Stimulated activated CD8-positive, alpha-beta memory T cell treated with anti-CD3 and anti-CD28 coated beads, Interleukin-2, amount 100 ng/mL, for 1 hour (primary cell): ENCODE measurements at places on chromosomes 5 and 9.

- DNase-seq, result no peak
These were observed 33.5 kb downstream of the TLX3 start for GRCh38 chr5:171342362-171343111.

GRCh38 chr9:88085476-88085875 is 52.8 kb downstream of the SPATA31C2 start:
- DNase-seq, result no peak

GRCh38 chr9:132324425-132324824 is 30.4 kb downstream of the SETX start:
- no peak for DNase-seq

GRCh38 chr9:107708791-107709190 is 219.2 kb upstream of the KLF4 start:
- DNase-seq, result no peak

DNA sequence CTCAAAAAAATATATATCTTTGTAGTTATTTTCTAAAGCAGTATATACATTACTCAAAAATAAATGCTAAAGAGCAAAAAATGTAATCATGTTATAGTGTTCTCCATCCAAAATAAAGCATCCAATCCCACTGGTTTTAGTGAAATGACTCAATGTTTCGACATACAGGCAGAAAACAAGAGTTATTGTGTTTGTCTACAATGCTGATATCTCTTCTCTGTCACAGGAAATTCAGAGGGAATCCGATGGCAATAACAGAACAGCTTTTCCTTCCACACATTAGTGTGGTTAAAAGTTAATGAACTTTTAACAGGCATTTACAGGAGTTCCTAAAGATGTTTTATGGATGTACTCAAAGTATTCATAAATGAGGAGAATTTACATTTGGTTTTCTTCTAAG is 12.0 kb downstream of the TTC33 start:
- DNase-seq, result no peak

GRCh38 chr5:102649731-102650130 is 105.4 kb upstream of the PAM start:
- DNase-seq, result no peak

GRCh38 chr9:134188386-134189144 is 24.2 kb upstream of the RNU6ATAC start:
- DNase-seq, result no peak

DNA sequence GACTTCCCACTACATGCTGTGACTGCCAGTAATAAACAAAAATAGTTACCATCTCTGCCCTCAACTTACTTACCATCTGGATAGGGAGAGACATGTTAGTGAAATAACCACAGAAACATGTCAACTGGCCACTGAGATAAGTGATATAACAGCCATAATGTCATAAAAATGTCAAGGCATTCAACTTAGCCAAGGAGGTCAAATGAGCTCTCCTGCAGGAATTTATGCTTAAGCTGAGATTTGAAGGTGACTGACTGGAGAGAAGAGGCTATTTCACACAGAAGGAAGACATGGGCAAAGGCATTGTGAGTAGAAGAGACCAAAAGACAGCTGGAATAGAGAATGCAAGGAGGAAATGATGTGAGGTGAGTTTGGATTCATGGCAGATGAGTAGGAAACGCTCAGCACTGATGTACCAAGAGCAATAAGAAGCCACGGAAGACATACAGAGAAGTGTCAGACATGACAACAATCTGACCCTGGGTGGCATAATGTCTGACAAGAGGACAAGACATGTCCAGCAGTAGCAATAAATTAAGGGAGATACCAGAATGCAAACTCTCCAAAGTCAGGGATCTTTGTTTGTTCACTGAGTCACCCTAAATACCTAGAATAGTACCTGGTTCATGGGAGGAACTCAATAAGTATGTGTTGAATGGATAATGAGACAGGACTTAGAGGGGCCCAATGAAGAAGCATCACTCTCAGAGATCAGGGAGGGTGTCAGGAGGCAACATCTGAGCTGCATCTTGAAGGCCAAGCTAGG is 318.8 kb downstream of the ACTL7B start:
- DNase-seq, result no peak

- no peak for DNase-seq
These were observed 32.5 kb downstream of the C9orf152 start for GRCh38 chr9:110175275-110175968.
